ENCODE measurements at places on chromosomes 3 and 15.

DNA sequence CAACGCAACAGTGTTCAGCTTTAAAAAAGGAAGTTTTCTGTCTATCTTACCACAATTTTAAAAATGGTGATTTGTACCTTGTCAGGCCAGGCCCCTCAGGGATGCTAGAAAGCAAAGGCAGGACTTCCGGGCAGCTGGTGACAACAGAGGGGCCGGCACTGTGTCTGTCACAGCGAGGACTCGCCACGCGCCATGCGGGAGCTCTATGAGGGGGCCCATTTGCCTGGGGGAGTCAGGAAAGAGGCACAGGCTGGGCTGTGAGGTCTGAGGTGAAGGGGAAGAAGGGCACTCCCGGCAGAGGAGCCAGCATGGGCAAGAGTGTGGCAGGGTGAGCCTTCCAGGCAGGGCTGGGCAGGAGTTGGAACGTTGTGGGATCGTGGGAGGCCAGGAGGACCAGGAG lies 7.0 kb downstream of the IQSEC1 start:
- DNase-seq = no peak

DNA sequence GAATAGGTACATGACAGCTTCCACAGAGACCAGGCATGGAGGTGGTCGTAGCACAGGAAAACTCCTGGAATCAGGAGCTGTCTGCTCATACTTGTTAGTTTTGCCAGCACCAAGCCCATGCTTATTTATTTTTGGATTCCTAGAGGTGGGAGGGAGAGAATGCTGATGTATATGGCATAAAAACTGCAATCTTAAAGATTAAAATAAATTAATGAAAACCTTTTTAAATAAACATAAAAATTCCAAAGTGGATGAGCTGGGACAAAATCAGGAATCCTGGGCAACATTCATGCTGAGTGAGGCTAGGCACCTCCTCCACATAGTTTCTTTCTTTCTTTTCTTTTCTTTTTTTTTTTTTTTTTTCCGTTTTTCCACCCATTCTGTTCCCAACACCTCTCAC lies 14.3 kb upstream of the BCL6 start:
- DNase-seq = no peak

GRCh38 chr3:106714400-106714799 lies 662.8 kb upstream of the CCDC54 start:
- DNase-seq = no peak

GRCh38 chr3:97889814-97890213 lies 68.0 kb downstream of the CRYBG3 start:
- no peak for DNase-seq

DNA sequence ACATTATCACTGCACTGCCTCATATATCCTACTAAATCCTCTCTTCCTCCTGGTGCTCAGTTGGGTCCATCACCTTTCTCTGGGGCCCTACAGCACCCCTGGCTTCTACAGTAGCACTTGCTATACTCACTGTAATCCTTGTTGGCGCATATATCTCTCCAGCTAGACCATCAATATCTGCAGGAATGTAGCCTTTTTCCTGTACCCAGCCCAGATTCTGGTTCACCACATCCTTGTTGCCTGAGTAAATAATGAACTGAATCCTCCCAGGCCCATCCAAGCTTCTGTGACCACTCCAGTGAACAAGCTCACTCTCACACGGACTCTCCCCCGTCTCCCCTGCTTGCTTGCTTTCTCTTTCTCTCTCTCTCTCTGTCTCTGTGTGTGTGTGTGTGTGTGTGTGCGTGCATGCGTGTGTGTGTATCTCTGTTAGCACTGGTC lies 62.5 kb upstream of the LIPC start:
- peak; percentile 54 for DNase-seq

- DNase-seq = peak; percentile 90
Measured at GRCh38 chr3:37183375-37183831, 9.0 kb upstream of the LRRFIP2 start.

- no peak for DNase-seq
Measured at GRCh38 chr3:7841451-7841850, 660.2 kb upstream of the LMCD1 start.

GRCh38 chr3:90102146-90102545 lies 994.7 kb downstream of the EPHA3 start:
- DNase-seq = no peak

GRCh38 chr3:132134611-132135010 lies 99.8 kb upstream of the CPNE4 start:
- DNase-seq = peak; percentile 73

- no peak for DNase-seq
Measured at GRCh38 chr15:61558172-61559136, 329.4 kb upstream of the RORA start.

DNA sequence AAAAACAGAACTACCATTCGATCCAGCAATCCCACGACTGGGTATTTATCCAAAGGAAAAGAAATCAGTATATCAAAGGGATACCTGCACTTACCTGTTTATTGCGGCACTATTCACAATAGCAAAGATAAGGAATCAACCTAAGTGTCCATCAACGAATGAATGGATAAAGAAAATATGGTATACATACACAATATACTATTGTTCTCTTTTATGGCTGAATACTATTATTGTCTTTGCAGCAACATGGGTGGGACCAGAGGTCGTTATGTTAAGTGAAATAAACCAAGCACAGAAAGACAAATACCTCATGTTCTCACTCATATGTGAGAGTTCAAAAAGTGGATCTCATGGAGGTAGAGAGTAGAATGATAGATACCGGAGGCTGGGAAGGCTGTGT lies 118.3 kb upstream of the FAM3D start:
- no peak for DNase-seq

- no peak for DNase-seq
Measured at GRCh38 chr15:98951493-98952320, 55.9 kb downstream of the PGPEP1L start.

- DNase-seq = no peak
Measured at GRCh38 chr3:41031401-41031800, 167.9 kb upstream of the CTNNB1 start.

GRCh38 chr3:182182531-182182968 lies 470.8 kb downstream of the SOX2 start:
- no peak for DNase-seq

DNA sequence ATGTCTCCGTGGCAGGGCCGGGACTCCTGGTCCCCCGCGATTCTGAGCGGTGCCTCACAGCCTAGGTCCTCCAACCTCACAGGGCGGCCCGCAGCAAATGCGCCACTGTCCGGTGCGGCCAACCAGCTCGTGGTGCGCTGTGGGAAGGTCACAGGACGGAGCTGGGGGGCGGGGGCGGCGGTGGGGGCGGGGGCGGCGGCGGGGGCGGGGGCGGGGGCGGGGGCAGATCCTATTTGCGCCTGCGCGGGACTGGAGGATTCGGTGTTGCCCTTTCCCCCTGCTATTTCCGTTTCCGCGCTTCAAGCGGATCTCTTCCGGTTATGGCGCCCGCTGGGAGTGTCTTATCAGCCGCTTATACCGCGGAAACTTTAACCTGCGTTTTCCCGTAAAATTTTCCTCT lies 106.7 kb upstream of the SNRPN start:
- no peak for DNase-seq

GRCh38 chr15:74208901-74209559 lies 6.4 kb upstream of the STRA6 start:
- no peak for DNase-seq

DNA sequence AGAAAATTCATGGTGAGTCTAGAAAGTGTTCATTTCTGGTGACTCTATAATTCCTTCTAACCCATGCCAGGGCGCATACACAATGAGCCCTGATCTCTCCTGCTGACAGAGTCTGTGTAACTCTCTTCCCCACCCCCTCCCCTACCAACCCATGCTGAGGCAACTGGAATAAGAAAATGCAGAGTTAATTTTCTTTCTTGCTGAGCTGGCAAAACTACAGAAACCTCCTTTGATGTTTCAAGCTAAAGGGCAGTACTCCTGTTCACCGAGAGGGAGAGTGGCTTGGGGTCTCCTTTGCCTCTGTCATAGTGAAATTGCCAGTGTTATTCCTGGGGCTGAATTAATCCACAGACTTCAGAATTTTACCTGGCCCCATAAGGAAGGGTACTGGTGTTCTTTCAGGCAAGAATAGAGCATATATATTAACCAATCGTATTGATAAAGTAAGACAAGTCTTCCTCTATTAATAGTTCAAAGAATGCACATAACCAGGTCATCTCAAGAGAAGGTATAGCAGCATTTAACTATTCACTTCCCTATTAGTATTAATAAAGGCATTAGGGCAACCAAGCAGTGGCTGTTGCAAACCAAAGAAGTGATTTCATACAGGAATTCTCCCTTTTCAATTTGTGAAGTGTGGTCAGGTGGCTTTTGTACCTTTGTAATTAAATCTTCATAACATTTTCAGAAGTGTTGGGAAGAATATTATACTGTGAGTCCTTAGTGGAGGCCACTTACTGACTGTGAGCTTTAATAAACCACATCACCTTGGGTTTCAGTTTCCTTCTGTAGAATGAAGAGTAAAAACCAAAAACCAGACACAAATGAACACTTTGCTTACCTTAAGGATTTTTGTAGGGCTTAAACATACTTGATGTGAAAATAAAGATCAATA lies 4.1 kb downstream of the GAP43 start:
- no peak for DNase-seq

GRCh38 chr3:159859424-159859823 lies 129.2 kb upstream of the IL12A start:
- no peak for DNase-seq

DNA sequence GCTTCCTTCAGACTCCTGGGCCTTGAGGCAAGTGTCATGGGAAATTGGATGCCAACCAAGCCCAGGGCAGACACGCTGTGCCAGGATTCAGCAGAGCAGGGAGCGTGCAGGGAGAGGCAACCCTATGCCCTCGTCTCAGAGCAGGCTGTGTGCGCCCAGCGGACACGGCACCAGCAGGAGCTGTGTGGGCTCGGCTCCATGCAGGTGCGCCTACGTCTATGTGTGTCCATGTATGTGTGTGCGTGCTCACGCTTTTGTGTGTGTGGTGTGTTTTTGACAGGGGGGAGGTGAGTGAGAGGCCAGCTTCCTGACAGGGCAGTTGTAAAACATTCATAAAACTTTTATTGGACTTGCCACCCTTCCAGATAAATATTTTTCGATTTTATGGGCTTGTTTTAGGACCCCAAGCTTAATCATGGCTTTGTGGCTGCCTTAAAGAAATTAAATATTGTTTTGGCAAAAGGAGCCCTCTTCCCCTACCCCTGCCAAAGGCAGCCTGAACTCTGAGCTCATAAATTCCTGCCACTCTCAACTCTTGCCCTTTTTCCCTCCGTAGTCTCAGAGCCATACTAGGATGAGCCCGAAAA lies 84.4 kb downstream of the DNAJB8 start:
- DNase-seq = no peak

- no peak for DNase-seq
Measured at GRCh38 chr15:91912336-91912735, 58.8 kb downstream of the SLCO3A1 start.

DNA sequence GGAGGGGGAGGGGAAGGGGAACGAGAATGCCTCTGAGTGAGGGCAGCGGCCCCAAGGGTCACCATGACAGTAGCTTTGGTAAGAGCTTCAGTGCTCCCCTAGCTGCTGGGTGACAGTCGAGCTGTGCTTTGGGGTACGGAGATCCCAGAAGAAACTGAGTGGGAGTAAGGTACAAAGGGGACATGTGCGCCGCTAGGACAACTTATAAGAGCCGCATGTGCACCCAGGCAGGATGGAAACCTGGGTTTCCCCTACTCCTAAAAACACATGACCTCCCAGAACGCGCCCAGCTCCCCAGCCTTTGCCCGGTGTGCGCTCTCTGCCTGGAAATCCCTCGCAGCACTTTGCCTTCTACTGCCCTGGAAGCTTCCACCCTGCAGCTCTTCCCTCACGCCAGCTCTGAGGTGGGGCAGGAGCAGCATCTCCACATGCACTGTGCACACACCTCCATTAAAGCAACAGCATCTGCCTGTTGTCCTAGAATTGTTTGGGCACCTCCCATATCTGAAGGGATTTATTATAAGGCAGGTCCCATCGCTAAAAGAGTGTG lies 232.2 kb downstream of the ADAMTS17 start:
- no peak for DNase-seq

DNA sequence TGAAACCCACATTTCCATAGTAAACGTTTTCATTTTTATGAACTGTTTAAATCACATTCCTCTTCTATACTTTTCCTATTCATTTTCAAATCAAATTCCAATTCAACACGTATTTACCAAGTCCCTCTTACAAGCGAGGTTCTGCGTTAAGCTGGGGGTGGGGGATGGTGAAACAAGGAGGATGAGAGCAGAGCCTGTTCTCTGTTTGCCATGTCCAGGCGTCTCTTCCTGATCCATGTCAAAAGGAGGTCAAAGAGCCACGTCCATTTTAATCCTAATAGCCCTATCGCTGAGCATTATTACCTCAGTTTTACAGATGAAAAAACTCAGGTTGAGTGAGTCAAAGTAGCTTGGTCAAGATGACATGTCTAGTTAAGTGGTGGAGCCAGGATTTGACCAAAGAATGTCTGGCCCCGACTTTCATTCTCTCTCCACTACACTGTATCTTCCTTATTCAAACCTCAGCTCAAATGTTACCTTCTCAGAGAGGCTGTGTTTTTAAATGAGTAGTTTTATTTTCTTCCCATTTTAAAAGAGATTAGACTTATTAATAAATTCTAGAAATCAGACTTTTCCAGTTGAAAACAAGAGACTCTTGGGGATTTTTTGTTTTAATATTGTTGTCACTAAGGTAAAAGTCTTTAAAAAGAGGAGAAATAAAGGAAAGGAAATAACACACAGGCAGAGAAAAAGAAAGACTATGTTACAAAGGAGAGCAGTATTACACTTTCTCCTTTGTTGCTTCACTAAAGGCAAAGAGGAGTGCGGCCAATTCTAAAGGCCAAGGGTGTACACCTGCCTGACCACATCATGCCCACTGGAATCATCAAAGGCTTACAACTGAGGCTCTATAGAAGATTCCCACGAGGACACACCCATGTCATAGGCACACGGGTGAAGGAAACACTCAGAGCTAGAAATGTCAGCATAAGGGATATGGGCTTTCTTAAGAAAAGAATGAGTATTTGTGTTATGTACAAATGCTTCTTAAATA lies 42.4 kb downstream of the MYO5A start:
- no peak for DNase-seq

DNA sequence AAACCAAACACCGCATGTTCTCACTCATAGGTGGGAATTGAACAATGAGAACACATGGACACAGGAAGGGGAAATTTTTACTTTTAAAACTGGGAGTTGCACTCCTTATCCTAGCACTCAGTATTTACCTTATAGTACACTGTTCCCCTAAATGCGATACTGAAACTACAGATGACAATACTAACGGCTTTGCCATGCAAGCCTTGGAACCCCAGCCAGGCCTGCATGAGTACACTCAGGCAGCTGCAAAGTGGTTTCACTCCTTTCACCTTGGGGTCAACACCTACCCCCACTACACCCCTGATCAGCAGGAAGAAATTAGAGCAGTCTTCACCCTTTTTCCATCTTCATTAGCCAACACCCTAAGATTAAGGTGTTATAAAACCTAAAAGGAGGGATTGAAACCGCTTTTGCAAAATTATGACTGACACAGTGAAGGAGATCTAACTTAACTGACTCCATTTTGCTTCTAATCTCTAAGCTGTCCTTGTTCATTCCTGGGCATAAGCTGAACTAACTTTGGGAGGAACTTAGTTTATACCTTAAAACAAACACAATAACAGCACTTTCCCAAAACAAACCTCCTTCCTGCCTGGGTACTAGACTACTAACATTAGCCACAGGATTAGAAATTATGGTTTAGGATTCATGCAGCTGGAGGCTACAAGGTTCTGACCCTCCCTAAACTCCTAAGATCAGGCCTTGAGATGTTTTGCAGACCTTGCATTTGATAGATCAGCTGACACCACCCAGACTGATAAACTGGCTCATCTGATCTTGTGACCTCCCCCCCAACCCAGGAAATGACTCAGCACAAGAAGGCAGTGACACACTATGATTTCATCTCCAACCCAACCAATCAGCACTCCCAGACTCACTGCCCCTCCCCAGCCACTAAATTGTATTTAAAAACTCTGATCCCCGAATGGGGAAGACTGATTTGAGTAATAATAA lies 452.1 kb upstream of the PPP2R3A start:
- DNase-seq = peak; percentile 40
